ENCODE measurements at places on chromosomes 16 and 17.
A peak's percentile ranks its signal among the peaks of the same experiment; 100 is the strongest.

DNA sequence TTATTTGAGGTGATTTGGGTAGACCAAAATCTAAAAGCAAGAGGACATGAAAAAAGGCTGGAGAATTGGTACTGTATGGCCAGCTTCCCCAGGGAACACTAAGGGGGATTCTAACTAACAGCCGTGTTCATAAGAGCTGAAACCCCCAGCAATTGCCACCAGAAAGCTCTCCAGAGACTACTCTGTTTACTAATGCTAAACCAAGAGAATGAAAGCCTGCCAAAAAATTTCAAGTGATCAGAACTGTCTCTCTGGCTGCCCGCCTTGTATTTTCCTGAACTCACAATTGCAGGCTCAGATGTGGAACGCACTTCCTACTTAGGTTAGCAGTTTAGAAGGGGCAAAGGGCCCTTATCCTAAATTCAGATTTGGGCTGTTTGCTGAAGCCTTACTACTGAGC, 24.1 kb downstream of the MYH10 start:
- no peak for DNase-seq

DNA sequence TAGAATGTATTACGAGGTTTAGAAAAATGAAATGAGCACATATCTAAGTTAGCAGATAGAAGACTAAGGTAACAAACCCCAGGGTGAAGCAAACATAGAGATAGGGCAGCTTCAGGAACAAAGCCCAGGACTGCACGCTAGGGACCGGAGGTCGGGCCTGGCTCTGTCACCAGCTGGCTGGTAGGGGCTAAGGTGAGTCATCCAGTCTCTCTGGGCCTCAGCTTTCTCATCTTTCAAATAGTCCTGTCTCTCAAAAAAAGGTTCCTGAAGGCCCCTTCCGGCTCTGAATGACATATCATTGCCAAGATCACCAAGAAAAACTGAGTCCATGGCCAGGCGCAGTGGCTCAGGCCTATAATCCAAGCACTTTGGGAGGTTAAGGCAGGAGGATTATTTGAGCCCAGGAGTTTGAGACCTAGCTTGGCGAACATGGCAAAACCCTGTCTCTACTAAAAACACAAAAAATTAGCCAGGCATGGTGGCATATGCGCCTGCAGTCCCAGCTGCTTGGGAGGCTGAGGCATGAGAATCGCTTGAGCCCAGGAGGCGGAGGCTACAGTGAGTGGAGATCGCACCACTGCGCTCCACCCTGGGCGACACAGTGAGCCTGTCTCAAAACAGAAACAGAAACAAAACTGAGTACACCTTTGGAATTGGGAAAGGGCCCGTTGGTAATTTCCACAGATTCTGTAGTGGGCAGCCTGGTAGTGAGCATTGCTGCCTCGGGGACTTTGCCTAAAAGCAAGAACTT, 26.0 kb downstream of the PKD1L3 start:
- no peak for DNase-seq

- no peak for DNase-seq
These were observed 26.6 kb downstream of the OR1D5 start for GRCh38 chr17:3036800-3037199.

- no peak for DNase-seq
These were observed 62.4 kb downstream of the VAT1L start for GRCh38 chr16:77850636-77851333.

DNA sequence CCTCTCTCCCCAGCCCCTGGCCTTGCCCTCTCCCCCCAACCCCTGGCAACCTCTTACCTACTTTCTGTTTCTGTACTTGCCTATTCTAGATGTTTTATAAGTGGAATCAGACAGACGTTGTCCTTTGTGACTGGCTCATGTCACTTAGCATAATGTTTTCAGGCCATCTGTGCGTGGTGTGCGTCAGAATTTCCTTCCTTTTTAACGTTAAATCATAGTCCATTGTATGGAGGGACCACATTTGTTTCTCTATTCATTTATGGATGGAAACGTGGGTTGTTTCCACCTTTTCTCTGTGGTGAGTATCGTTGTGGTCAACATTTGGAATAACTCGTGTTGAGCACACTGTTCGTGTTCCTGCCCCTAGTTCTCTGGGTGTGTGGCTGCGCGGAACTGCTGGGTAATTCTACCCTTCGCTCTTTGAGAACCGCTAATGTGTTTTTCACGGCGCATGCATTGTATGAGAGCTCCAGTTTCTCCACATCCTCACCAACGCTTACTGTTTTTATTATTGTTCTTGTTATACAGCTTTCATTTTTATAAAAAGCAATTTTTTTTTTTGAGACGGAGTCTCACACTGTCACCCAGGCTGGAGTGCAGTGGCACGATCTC, 26.3 kb downstream of the ACTG1 start:
- DNase-seq, result no peak

GRCh38 chr16:55508271-55508921, 476 bp upstream of the LPCAT2 start:
- DNase-seq, result no peak

DNA sequence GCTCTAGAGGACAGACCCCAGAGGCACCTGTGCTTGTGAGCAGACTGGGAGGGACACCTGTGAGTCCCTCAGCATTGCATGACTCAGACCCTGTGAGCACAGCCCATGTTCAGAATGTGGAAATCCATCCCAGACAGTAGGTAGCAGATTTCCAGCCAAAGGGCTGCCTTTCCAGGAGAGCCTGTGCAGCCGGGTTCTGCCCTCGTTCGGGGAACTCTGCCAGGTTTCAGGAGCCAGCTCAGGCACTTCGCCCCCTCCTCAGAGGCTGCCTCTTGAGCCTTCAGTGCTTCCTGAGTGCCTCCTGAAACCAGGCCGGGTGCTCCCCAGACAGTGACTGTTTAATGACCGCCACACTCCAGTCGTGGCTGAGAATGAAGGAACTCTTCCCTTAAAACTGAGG, 23.3 kb upstream of the SDR42E2 start:
- DNase-seq, result no peak

DNA sequence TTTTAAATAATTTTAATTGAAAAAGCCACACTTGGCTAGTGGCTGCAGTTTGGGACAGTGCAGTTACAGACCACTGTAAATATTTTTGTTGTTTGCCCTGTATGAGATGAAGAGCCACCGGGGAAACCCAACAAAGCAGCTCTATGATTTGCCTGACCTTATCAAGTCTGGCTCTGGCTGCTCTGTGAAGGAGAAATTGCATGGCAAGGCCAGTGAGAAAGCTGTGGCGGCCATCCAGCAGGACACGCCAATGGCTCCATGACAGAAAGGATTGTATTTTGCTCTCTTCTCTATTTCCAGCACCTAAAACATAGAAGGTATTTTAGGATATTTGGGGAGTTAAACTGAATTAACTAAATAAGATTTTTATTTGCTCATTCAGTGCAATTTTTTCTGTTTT, 330.0 kb upstream of the DYNLRB2 start:
- no peak for DNase-seq

GRCh38 chr17:64016231-64016784, 4.1 kb downstream of the ICAM2 start:
- no peak for DNase-seq

GRCh38 chr16:2784358-2785100, 2.8 kb downstream of the PRSS33 start:
- DNase-seq, result no peak

GRCh38 chr17:40503154-40503553, 1.7 kb upstream of the TNS4 start:
- no peak for DNase-seq

GRCh38 chr17:57601143-57601735, 143.9 kb downstream of the CCDC182 start:
- no peak for DNase-seq

GRCh38 chr17:21165922-21166594, 39.3 kb downstream of the DHRS7B start:
- DNase-seq, result no peak

DNA sequence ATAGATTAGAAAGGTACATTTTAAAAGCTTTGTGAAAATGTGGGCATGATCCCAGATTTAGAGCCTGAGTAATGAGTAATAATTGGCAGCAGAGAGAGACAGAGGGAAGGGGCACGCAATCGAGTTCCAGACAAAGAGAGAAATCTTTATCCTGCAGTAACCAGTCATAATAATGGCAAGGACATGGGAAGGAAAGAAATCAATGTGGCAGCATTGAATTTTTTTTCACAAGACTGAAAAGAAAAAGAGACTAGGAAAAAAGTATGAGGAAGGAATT, 790.8 kb upstream of the SOX9 start:
- no peak for DNase-seq

- DNase-seq, result no peak
These were observed 18.4 kb downstream of the GJD3 start for GRCh38 chr17:40345994-40346764.

- DNase-seq, result no peak
These were observed 69.9 kb upstream of the SEC14L1 start for GRCh38 chr17:77070888-77071279.

DNA sequence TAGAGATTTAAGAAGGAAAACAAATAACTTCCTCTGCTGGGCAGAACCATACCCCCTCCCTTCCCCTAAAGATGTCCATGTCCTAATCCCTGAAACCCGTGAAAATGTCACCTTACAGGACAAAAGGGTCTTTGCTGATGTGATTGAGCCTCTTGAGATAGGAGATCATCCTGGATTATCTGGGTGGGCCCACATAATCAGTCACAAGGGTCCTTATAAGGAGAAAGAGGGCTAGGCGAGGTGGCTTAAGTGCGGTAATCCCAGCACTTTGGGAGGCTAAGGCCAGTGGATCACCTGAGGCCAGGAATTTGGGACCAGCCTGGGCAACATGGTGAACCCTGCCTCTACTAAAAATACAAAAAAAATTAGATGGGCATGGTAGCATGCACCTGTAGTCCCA, 12.0 kb upstream of the SLC39A11 start:
- DNase-seq, result no peak

DNA sequence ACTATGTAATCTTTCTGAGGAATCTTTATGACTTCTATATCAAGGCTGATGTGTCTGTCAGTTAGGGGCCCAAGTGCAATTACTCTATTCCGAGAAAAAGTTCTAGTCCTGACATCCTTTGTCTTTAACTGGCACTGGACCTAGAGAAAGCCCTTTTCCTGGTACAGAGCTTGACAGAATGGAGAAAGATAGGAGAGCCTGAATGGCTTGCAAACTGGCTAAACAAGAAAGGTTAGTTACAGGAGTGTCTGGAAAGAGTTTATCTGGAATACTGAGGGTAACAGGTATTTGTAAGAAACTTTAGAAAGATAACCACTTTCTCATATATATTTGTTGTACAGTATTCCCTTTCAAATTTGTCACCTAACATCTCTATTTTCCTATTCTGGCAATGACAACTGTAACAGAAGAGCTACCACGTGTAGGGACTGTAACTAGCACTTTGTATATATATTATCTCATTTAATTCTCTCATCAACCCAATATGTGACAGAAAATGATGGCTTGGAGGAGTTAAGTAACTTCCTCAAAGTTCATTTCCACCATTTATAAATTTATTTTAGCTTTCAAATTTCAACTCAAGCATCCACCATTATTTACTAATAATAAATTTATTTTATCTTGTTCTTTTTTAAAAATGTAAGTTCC, 97.4 kb upstream of the C17orf78 start:
- no peak for DNase-seq

DNA sequence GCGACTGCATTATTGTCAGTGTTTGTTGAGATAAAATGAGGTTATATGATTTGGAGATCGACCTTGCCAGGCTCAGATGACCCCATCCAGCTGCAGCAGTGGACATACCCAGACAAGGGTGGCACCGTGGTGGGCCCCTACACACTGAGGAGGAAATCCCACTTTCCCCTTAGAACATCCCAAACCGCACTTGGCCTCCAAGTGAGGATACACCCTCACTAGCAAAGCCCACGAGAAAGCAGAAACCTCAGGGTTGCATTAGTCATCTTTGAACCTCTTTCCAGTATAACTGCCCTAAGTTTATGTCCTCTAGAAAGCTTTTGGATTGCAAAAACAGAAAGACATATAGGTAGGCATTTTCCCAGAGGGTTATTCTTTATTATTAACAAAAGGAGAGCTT, 101.5 kb downstream of the CLEC16A start:
- DNase-seq, result no peak

GRCh38 chr17:69978056-69978646, 96.9 kb upstream of the KCNJ16 start:
- DNase-seq, result no peak

DNA sequence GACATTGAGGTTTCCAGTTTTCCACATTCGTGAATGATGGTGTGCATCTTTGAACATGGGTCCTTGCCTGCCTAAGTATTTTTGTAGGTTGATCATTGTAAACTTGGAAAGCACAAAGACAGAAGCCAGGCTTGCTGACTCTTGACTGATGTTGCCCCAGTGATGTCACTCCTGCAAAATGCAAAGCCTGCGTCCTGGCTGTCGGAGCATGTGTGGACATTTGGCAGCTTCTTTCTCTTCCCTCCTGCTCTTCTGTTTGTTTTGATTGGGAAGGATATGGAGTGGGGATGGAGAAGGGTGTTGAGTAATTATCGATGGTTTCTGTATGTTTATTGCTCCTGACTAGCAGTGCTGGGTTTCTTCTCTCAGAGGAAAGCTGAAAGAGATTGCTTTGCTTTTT, 3.2 kb downstream of the NDE1 start:
- no peak for DNase-seq

GRCh38 chr17:65739034-65739433, 177.6 kb upstream of the AXIN2 start:
- DNase-seq, result no peak

GRCh38 chr16:57721356-57722209, 14.0 kb upstream of the KATNB1 start:
- no peak for DNase-seq

GRCh38 chr17:10337976-10338375, 34.8 kb downstream of the MYH13 start:
- no peak for DNase-seq

DNA sequence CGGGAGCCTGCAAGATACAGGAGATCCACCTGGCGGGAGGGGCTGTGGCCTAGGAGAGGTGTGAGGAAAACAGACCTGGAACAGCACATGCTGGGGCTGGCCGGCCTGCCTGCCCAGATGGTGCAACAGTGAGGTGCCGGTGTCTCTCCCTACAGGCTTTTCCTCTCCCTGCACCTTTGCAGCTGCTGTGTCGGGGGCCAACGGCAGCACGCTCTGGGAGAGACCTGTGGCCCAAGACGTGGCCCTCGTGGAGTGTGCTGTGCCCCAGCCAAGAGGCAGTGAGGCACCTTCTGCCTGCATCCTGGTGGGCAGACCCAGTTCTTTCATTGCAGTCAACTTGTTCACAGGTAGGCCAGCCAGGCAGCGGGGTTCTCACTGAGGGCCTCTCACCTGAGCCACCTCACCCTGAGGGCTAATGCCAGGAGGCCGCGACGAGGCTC, 15.9 kb downstream of the RGS11 start:
- no peak for DNase-seq

DNA sequence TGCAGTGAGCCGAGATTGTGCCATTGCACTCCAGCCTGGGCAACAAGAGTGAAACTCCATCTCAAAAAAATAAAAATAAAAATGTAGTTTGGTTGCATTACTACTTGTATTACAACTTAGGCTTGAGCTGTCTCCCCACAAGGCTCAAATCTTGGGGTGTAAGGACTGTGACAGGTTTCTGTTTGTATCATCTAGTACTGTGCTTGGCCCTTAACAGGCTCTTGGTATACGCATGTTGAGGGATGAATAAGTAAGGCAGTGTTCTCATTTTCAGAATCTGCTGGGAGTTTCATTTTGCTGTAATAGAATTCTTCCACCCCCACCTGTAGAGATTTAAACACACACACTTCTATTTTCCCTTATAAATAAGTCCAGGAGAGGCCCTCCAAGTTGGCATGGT, 289.4 kb upstream of the EEF2KMT start:
- no peak for DNase-seq

GRCh38 chr16:56932721-56933619, 1.0 kb downstream of the HERPUD1 start:
- DNase-seq, result peak; percentile 11
